Endodermal cell (in vitro differentiated cells): ENCODE measurements at places on chromosomes 6 and 20.

- DNase-seq = no peak
These were observed 108.5 kb upstream of the PRND start for GRCh38 chr20:4613184-4613583.

DNA sequence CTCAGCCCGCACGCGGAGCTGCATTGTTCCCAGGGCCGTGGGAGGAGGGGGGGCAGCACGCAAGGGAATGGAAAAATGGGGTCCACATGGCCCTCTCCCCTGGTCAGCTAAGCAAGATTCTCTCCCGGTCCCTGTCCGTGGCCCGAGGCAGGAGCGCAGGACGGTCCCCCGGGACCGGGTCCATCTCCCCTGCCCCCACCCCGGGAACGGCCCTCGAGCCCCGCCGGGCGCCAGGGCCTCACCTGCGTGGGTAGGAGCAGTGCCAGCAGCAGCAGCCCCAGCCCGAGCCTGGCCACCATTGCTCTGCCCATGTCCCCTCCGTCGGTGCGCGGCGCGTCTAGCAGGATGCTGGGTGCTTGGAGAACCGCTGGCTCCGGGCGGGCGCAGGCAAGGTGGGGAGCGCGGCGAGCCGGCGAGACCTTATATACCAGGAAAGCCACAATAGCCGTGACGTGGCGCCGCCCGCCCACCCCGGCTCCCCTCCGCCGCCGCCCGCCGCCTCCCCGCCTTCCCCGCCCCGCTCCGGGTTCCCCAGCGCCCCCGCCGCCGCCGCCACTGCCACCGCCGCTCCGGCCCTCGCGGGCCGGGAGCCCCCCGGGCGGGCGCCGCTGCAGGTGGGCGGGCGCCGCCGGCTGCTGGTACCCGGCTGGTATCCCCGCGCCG lies at the start of gene CD24:
CD24 (minus strand) TSS at position 394 of the 663 bp plus-strand sequence; CDS start at position 311, 83 bp downstream.
- peak; percentile 92 for DNase-seq

DNA sequence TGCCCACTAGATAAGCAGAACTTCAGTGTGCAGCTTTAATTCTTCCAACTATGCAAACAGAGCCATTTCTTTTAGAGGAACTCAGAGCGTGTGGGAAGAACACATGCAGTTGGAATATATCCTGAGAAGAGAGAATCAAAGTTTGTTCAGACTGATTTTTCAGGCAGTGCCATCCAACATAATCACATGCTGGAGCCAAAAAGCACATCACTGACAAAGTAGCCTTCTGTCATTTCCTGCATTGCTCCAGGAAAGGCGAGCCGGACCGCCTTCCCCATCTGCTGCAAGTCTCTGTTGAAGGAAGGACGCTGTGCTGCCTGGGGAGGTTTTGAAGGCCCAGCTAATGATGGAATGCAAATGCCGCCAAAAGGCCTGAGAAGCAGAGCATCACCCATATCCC lies 98.4 kb downstream of the DOK5 start:
- DNase-seq = no peak

DNA sequence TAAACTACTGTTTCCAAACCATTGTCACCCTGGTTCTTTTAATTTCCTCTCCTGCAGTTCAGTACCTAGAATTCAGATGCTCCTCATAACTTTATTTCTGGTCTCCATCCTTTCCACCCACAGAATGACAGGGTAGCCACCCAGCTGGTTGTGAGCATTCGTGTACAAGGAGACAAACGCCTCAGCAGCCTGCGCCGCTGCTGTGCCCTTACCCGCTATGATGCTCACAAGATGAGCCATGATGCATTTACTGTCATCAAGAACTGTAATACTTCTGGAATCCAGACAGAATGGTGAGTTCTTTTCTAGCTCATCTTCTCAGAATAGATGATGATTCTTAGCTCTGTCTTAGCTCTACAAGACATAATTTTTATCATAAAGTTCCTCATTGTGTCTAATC lies 18.6 kb downstream of the GTPBP2 start:
- DNase-seq = no peak

GRCh38 chr6:97081010-97081590 lies 156.6 kb downstream of the KLHL32 start:
- DNase-seq = no peak

DNA sequence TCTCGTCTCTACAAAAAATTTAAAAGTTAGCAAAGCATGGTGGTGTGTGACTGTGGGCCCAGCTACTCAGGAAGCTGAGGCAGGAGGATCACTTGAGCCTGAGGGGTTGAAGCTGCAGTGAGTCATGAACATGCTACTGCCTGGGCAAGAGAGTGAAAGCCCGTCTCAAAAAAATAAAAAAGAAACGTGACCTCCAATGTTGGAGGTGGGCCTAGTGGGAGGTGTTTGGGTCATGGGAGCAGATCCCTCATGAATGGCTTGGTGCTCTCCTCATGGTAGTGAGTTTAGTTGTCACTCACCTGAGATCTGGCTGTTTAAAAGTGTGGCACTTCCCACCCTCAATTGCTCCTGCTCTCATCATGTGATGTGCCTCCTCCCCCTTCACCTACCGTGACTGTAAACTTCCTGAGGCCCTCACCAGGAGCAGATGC lies 24.3 kb downstream of the RBL1 start:
- DNase-seq = no peak

GRCh38 chr6:146041282-146041681 lies 12.4 kb downstream of the GRM1 start:
- peak; percentile 84 for DNase-seq

- DNase-seq = no peak
These were observed 109.9 kb upstream of the MOCS1 start for GRCh38 chr6:40044196-40044595.

- DNase-seq = no peak
These were observed 116.2 kb downstream of the MAP3K5 start for GRCh38 chr6:136676075-136676474.

GRCh38 chr20:10304471-10305046 lies 85.9 kb downstream of the SNAP25 start:
- DNase-seq = no peak

GRCh38 chr20:13723011-13723410 lies 61.7 kb downstream of the ESF1 start:
- DNase-seq = no peak

GRCh38 chr6:123855506-123855905 lies 51.8 kb downstream of the NKAIN2 start:
- DNase-seq = no peak

DNA sequence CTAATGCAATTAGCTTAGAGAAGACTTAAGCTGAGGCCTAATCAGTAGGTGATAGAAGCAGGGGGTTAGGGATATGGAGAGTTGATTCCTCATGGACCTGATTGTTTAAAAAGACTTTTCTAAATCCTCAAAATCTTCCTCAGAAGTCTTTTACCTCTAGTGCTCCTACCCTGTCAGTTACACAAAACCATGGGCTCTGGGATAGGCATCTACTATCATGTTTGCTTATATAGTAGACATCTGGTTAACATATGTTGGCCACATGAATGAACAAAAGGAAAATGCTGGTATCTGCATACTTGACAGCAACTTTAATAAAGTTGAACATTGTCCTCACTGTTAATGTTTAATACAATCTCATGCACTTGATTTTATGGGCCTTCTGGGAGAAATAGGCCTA lies 61.5 kb upstream of the FKBP1C start:
- no peak for DNase-seq

GRCh38 chr20:47146686-47147085 lies 209.8 kb downstream of the ZMYND8 start:
- no peak for DNase-seq

- no peak for DNase-seq
These were observed 19.9 kb downstream of the TPD52L1 start for GRCh38 chr6:125173341-125174095.

GRCh38 chr6:41161851-41162552 lies 914 bp downstream of the TREM2 start:
- no peak for DNase-seq

DNA sequence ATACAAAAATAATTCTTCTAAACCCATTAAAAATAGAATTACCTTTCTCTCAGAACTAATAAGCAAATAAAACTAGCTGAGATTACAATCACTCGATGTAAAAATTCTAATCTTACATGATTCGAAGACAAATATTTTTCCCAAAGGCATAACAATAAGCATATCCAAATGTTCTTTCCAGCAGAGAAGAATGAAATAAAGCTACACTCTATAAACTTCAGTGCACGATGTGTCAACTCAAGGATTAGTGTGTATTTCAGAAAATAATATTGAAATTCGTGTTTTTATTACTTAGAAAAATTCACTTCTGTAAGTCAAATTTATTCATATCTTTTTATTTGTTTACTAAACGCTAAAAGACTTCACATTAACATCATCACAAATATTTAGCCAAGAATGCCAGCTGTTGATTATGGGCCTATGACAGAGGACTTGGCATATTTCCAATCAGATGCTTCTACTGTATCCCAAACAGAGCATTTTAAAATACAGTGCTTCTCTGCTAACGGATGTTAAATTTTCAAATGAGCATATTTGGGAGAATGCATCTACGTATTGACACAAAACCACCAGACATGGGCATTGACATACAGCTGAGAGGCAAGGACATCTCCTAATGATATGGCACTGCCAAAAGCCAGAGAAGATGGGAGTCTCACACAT lies 54.7 kb upstream of the PDE7B start:
- DNase-seq = no peak

- no peak for DNase-seq
These were observed 110.2 kb downstream of the LAMA2 start for GRCh38 chr6:128993166-128993565.

GRCh38 chr6:132445201-132445951 lies 44.1 kb upstream of the MOXD1 start:
- no peak for DNase-seq

DNA sequence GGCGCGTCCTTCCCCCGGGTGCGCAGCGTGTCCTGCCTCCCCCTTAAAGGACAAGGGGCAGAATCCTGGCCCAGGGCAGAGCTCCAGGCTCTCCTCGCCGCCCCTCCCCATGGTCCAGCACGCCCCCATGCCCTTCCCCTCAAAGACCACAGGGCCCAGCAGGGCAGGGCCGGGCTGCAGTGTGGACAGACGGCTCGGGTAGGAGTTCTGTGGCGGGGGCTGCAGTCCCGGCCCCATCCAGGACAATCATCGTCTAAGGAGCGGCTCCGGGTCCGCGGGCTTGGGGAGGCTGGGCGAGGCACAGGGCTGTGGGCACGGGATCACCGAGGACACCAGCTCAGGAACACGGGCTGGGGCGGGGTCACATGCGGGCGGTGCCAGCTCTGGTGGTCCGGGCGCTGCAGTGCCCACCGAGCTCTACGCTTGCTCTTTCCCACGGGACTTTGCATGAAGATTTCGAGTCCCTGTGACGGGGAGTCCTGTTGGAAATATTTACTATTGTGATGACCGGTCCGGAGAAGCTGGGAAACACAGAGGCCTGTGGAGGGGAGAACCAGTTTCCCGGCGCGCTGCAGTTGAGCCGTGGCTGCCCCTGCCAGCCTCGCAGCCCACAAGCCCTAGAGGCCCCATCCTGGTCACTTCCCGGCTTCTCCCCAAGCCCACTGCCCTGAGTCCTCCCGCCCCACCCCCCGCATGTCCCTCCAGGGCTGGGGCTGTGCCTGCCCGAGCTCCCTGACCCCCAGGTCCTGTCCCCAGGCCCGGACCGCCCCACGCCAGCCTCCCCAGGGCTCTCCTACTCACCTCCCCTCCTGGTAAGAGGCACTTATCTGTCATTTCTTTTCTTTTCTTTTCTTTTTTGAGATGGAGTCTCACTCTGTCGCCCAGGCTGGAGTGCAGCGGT lies 20.6 kb downstream of the SLC17A9 start:
- no peak for DNase-seq

DNA sequence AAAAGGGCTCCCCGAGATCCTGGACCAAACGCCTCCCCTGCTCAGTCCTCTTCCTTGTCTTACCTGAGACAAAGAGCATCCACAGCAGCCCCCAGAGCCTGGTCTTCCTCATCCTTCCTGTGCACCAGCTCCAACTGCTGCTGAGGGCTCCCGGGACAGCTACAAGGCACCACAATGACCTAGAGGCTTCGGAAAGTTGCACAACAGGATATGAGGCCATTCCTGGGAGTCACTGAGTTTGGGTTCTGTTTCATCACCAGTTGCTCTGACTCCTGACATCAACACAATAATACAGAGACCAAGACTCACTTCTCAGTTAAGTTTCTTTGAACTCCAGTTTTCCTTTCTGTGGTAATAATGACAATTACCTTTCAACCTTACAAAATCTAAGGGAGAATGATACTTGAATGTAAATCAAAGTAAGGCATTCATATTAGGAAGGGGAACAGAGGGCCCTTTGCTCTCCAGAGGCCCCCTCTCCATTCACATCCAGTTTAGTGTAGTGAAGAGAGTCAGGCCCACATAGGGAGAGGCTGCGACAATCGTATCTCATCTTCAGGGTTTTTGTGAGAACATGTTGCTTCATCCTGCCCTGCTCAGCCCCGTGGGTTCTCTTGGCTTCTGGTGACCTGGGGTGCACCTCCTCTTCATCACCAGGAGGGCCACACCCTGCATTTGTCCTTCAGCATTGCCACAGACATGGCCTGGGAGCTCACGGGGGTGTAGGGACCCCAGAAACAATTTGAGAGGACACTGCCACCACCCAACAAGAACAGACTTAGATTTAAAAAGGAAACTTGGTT lies at the start of gene TREM1:
TREM1 (minus strand) TSS at position 139 of the 803 bp plus-strand sequence; CDS start at position 112, 27 bp downstream.
- DNase-seq = no peak
